ENCODE measurements at places on chromosomes 7 and 10.

GRCh38 chr7:93897680-93898079 lies 7.1 kb upstream of the TFPI2 start:
- DNase-seq = no peak

DNA sequence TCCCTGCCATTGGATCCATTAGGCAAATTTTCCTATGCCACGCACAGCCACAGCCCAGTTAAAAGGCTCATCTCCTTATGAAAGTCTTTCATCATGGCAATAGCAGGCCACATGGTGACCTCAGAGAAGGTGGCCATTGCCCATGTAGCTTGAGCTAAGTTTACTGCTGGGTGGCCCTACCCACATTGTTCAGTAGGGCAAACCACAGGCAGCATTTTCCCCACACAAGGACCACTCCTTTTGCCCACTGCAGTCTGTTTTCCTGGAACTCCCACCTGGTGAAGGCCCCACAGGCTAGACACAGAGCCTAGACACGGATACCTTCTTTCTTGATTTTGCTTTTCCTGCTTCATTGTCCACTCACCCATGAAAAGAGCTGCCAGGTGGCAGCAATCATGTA lies 101.5 kb upstream of the NPVF start:
- no peak for DNase-seq

DNA sequence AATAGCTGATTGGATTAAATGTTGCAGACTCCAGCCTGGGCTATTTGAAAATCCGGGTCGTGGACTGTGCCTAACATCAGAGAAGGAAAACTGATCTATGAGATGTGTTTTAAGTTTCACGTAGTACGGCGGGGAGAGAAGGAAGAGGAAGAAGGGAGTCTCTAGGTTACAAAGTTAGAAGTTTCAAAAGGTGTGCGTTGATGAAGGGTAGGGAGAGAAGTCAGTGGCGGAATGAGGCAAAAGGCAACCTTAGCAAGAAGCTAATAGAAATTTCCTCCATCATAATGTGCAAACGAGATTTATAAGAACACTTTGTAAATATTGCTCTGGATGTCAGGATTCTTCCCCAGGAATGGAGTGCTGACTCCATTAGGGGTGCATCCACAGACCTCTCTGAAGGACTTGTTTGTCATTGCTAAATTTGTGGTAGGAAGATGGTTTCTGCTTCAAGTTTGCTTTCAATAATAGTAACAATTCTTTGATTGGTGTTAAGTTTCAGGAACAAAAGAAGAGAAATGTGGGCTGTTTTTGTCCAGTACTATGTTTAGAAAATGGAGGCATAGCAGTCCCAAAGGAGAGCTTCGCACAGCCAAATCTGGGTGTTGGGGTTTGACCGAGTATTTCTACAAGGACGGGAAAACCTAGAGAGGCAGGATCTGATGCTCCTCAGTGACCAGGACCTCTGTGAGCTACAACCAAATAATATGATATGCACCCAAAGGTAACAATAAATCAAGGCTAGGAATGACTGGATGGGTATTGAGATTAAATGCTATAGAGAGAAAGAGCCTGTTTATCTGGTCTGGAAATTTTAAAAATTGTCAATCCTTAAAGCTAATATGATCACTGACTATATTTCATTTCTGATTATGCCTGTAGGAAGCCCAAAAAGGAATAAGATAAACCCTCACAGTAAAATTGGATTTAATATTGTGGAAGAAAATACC lies 8.2 kb downstream of the TWIST1 start:
- no peak for DNase-seq

- DNase-seq = no peak
Measured at GRCh38 chr10:6504296-6504695, 75.8 kb downstream of the PRKCQ start.

DNA sequence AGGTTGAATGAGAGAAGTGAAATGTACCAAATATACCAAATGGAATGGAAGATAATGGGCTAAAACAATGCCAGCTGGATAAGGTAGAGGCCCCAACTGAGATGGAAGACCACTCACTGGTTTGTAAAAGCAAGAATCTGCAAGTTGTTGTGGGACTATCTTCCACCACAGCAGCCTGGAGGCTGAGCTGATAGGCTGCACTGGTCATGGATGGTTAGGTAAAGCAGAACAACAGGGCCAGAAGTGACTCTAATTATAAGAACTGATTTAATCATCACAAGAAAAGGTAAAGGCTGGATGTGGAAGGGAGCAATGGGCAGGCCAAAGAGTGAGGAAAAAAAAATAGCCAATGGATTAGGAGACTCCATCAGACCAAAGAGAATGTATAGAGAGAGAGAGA lies 11.8 kb downstream of the TFEC start:
- no peak for DNase-seq

DNA sequence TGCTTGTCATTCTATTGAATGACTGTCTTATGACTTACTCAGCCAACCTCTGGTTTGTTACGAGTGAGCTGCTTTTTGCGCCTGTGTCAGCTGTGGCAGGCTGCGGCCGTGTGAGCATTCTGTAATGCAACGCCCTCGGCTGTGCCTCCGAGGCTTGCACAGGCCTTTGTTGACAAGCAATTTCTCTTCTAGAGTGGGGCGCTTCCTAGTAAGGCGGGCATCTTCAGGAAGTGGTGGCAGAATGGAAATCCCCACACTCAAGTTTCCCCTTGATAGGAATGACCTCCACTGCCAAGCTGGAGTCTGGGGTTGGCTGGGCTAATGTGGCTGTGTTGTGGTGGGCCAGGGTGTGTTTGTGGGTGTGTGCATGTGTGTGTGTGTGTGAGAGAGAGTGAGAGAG lies 20.2 kb upstream of the TMEM178B start:
- DNase-seq = no peak

GRCh38 chr7:87505557-87506245 lies 30.2 kb upstream of the ABCB4 start:
- DNase-seq = no peak

DNA sequence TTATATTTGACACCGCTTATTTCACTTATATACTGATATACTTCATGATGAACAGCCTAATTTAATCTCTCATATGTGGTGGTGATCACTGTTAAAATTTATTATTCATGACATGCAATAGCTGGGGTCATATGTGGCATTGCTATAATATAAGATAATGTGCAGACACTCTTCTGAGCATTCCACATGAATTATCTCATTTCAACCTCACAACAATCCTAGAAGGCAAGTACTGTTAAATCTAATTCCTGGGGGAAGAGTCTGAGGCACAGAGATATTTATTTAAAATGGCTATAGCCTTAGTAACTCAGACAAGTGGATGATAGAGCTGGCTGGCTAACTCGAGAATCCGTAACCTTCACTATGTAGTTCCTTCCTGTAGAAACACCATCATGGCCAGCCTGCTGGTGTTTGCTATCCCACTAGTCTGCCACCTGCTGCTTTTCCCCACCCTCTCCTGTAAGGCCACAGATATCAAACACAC lies 46.6 kb upstream of the A1CF start:
- no peak for DNase-seq

GRCh38 chr7:18408461-18408860 lies 87.1 kb upstream of the HDAC9 start:
- DNase-seq = no peak

DNA sequence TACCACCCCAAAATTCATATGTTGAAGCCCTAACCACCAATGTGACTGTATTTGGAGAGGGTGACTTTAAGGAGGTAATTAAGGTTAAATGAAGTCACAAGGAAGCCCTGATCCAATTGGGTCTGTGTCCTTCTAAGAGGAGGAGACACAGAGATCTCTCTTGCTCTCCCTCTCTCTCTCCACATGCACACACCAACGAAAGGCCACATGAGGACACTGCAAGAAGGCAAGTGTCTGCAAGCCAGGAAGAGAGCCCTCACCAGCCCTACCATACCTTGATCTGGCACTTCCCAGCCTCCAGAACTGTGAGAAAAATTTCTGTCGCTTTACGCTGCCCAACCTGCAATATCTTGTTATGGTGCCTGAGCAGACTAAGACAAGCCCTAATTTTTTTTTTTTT lies 56.0 kb upstream of the NEBL start:
- DNase-seq = no peak

GRCh38 chr10:70418229-70418628 lies 14.3 kb downstream of the EIF4EBP2 start:
- DNase-seq = no peak

DNA sequence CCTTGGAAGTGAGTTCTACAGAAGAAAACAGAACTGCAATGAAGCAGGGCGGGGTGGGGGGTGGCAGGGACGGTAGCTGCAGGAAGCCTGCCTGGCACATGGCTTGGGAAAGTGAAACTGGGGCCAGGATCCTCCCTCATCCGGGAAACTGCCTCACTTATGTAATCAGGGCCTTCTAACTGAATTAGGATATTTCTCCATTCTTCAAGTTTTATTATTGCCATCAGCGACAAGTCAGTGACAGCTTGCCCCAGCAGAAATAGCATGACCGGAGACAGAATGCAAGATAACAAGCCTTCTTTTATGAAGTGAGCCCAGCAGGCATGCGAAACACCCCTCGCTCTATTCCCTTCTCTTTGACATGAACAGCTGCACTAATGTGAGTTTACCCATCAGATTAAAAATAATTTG lies 77.5 kb upstream of the CACUL1 start:
- DNase-seq = no peak

- DNase-seq = no peak
Measured at GRCh38 chr7:158805937-158806336, 23.4 kb downstream of the ESYT2 start.

- no peak for DNase-seq
Measured at GRCh38 chr10:61108915-61109314, 164.9 kb upstream of the RHOBTB1 start.

Data from D341Med (cell line).